ENCODE measurements at places on chromosomes 3 and 15.

- DNase-seq, result peak; percentile 94
Observed at GRCh38 chr3:120429921-120430361, 20.9 kb downstream of the FSTL1 start.

DNA sequence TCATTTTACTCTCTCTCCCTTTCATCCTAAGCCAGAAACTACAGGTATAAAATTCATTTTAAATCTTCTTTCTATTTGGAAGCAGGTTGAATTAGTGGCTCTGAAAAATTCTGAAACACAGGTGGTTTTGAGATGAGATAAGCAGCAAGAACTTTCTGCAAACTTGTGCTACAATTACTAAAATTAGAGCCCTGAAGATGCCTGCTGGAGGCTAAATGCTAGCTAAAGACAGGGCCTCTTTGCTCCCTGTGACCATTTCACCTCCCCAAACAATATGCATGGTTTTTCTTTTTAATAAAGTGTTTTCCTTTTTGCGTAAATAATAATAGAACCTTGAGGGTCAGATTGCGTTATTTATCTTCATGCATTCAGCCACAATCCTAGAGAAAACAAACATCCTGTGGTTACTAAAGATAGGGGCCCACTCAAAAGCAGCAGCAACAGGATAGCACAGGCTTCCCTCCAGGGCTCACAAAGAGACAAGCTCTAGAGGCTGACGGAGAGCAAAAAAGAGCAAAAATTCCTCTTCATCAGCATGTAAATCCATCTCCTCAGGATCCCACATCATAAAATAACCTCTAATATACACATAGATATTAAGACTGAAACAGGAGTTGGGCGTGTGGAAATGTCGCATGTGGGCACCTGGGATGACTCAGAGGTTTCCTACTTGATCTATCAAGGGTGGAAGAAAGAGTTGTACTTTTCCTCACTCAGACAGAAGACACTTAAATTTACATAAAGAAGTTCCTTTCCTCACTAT is 26.5 kb upstream of the CP start:
- no peak for DNase-seq

GRCh38 chr3:63584681-63585080 is 67.8 kb upstream of the SNTN start:
- no peak for DNase-seq

DNA sequence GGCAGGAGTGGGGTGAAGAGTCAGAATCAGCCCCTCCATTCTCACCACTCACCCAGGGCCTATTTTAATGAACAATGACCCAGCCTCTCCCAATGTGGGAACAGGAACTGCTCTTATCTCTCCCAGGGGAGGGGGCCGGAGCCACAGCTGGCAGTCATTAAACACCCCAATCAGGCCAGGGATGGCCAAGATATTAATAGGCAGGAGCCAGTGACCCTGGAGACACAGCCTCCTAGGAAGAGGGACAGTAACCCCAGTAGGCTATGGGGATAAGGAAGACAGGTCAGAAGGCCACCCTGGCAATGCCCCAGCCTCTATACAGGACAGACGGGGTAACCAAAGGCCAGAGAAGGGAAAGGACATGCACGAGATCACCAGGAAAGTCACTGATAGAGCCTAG is 38.6 kb downstream of the VIPR1 start:
- no peak for DNase-seq

DNA sequence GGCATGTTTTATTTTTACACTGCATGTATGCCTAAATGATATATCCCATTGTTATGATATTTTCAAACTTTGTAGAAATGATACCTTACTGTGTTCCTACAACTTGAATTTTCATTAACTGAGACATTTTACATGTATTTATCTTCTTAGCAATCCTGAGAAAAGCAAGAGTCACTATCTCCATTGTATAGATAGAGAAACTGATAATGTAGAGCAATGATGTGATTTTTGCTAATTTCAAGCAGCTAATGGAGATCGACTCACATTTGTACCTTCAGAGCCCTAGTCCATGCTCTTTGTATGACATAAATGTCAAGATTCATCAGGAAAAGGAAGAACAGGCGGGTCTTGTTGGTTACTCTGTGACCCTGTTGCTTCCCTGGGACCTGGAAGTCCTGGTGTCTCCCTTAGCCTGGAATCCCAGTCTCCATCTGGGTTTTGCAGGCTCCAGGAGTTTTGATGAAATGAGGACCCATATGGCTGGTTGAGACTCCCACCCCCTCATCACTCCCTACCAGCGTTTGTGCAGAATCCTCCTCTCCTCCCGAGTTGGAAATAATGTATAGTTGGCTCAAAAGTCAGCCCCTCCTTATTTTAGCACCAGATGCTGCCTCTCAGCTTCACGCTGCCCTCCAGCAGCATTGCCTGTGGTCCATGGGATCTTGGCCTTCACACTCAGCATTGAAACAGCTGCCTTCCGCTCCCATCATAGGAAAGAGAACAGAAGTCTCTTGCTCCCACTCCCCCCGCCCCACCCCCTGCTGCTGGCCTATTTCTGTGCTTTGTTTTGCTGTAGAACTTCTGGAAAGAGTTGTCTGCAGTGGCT is 67.1 kb downstream of the APBA2 start:
- DNase-seq, result no peak

- DNase-seq, result no peak
Observed at GRCh38 chr3:182240474-182240873, 528.7 kb downstream of the SOX2 start.

GRCh38 chr3:102226463-102226862 is 208.4 kb upstream of the ZPLD1 start:
- no peak for DNase-seq
